Stimulated activated CD4-positive, alpha-beta T cell treated with anti-CD3 and anti-CD28 coated beads, Interleukin-2, amount 100 ng/mL, for 24 hours (primary cell): ENCODE measurements at places on chromosomes 11 and 22.

DNA sequence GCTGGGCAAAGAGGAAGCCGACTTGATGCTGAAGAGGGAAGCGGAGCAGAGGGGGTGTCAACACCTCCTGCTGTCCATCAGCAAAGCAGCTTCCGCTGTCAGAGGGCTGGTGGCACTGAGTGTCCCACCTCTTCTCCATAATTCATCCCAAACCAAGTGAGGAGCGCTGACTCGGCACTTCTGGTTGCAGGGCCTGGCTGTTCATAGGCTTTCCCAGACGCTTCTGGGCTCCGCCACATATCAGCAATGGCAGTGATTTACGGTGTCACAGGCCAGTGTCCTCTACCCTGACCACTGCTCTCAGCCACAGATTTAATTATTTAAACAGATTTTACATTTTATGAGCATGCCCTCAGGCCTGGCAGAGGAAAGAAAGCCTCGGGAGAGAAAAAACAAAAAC is 70.1 kb upstream of the TENM4 start:
- no peak for DNase-seq

DNA sequence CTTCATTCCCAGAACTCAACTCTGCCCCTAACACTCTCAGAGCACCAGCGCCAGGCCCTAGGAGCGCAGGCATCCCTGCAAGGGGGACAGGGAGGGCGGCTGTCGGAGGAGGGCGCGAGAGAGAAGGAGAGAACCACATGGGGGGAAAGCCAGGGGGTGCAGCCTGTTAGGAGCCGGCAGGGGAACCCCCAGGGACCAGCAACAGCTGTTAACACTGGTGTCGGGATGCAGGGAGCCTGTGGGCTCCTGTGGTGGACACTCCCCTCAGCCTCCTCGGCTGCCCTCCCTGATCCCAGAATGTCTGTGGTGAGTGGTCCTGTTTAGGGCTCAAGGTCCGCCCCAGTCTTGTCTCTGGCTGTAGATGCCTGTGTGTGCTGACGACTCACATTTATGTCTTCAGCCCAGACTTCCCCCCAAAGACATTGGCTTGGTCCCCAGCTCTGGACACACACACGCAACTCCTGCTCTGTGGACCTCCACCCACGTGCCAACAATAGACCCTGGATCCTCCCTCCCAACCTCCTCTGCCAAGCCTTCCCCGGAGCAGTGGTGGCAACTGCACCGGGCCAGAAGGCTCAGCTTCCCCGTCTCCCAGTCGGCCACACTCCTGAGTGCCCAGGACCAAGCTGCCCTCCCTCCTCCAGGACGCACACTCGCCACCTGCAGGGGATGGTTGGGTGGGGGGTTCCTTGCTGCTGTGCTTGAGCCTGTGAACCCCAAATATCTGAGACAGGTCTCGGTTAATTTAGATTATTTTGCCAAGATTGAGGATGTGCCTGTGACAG is 817 bp upstream of the IFITM5 start:
- no peak for DNase-seq

DNA sequence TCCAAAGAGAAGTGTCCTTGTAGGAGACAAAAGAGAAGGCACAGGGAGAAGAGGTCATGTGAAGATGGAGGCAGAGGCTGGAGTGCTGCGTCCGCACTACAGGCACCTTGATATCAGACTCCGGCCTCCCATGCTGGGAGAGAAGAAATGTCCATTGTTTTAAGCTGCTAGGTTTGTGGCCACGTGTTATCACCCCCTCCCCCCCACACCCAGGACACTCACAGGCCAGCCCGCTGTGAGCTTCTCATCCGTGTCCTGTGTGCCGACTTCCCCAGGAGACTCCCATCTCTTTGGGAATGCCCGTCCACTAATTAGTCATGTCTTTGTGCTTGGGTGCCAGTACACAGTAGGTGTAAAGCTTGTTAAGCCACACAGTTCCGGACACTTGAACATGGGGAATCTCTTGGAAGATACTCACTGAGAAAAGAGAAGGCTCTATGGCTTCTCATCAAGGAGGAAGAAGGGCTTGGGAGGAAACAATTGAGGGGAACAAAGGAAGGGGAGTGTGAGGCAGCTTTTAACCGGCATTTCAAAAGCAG is 1234.7 kb downstream of the TBC1D22A start:
- DNase-seq: no peak

- no peak for DNase-seq
Measured at GRCh38 chr11:99505316-99505715, 484.6 kb downstream of the CNTN5 start.

DNA sequence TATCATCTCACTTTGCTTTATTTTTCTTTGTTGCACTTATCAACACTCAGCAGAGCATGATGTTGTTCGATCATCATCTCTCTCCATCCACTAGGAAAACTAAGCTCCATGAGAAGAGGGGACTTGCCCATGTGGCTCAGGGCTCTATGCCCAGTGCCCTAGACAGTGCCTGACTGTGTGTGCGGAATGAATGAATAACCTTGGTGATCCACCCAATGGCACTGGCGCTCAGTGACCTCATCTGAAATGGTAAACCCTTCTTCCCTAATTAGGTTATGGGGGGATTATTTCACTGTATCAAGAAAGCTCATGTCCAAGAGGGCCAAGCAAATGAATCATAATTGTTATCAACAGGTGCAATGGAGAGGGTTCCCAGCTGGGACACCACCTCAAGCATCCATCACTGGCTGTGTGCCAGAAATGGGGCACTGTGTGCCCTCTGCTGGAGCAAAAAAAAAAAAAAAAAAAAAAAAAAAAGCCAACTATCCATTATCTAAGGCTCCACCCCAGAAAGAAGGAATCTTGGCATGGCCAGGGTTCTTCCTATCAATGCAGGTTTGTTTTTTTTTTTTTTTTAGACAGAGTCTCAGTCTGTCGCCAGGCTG is 172.6 kb downstream of the LARGE1 start:
- no peak for DNase-seq

GRCh38 chr22:23512721-23513120 is 67.4 kb downstream of the IGLL1 start:
- DNase-seq: no peak

GRCh38 chr11:32779136-32779535 is 15.3 kb downstream of the CCDC73 start:
- no peak for DNase-seq

DNA sequence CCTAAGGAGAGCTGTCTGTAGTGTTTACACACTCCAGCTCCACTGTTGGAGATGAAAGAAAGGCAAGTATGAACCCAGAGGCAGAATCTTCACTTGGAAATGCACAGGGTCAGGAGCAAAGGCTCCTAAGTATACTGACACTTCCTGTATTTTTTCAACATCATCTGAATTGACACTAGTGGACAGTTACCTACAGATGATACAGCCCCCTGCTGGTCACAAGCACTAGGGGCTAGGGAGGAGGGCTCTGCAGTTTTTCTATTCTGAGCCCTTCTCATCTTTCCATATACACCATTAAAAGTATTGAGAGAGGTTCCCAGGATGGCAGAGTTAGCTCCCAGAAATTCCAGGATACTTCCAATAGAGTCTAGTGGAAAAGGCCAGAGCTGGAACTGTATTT is 290.3 kb upstream of the API5 start:
- no peak for DNase-seq

DNA sequence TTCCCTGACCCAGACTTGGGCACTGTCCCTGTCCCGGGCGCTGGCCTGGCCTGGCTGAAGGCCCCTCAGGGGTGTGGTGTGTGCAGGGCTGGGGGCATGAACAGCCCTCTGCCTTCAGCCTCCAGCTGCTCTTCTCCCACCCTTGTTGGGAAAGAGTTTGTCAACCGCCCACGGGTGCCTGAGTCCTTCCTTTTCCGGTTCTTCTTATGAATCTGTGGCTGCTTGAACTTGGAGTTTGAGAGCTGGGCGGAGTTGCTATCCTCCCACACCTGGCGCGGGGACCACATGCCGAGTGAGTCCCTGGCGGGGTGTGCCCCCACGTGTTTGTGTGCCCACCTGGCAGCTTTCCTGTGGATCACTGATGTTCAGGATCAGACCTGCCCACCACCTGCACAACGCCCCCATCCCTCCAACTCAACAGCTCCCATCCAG is 13.4 kb downstream of the NFAM1 start:
- DNase-seq: no peak

- no peak for DNase-seq
Measured at GRCh38 chr11:128394431-128395089, 192.8 kb downstream of the ETS1 start.

- DNase-seq: no peak
Measured at GRCh38 chr11:102603091-102603490, 22.0 kb downstream of the MMP20 start.

- no peak for DNase-seq
Measured at GRCh38 chr22:43266076-43266475, 77.1 kb downstream of the SCUBE1 start.

GRCh38 chr11:3916962-3917361 is 61.5 kb downstream of the STIM1 start:
- DNase-seq: peak; percentile 24

DNA sequence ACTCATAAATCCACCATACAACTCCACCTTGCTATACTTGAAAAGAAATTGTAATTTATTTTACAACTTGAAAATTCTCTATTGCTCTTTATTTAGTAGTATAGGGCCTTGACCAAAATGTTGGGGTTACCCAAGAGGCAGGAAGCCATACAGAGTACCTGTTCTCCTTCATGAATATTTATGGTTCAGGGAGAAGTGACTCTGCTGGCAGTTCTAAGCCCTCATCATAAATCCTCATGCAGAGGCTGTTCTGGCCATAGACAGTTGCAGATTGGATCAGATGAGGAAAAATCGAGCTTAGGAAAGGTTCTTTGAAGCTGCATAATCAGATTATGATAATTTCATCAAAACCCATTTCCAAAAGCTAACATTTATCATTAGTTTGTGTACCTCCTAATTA is 449.4 kb upstream of the TENM4 start:
- DNase-seq: no peak

DNA sequence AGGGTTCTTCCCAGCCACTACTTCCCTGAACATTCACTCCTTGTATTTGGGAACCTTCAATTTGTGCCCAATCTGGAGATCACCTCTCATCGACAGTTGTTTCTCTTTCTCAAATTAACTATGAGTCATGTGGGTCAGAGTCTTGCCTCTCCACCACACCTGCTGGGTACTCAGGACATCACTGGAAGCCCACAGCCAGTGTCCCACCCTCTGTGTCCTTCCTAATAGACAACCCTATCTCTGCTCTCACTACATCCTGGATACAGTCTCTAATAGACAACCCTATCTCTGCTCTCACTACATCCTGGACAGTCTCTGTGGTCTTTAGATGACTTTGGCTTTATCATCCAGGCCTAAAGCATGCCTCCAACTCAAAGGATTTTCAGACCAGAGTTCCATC is 70.1 kb downstream of the ARL14EP start:
- DNase-seq: no peak
